ENCODE measurements at places on chromosomes 3 and 15. TPM values are rescaled to one million over a fixed set of nuclear protein-coding genes. Genes with fewer than 3 reads are reported as not detected.

GABRB3 gene
- 2.0 TPM for total RNA-seq

SKOR1 gene
- total RNA-seq: 0.78 TPM

SAXO2 gene
- total RNA-seq: not detected

ZNF80 gene
- total RNA-seq: not detected

SLC35A5 gene
- total RNA-seq: 17.5 TPM

POPDC2 gene
- 35.2 TPM for total RNA-seq

LRRC31 gene
- not detected for total RNA-seq

Measured in thoracic aorta (tissue), 2 donors.